ENCODE measurements at places on chromosomes 7 and 10. TPM values are rescaled to one million over a fixed set of nuclear protein-coding genes. Genes with fewer than 3 reads are reported as not detected.

DNA sequence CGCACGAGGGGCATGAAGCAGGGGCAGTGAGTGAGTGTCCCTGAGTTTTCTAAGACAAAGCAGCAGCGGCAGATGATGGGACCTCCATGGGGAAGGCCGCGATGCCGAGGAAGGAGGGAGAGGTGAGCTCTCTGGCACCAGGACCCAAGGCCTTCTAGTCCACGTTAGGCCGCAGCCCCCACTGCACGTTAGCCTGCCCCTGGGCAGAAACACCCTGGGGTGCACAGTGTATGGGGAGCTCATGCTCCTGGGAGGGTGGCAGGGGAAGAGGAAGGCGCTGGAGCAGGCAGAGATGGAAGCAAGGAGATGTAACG, 97.3 kb upstream of the IKZF1 start:
- DNase-seq: no peak

WEE2 gene
- not detected for polyA plus RNA-seq

SLC29A3 gene
- 1.6 TPM for polyA plus RNA-seq

DNA sequence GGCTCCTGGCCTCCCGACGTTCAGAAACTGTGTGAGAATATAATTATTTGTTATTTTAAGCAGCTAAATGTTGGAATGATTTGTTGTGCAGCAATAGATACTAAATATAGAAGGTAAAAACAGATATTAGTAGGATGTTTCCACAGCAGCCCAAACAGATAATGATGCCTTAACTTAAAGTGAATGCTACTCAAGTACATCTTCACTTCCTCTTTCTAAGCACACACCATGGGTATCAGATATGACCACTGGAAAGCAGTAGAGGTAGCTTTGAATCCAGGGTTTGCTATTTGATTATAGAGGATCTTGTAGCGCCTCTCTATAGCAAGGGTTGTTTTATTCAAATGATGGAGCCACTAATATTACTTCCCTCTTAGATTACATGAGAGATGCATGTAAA, 38.2 kb upstream of the BET1 start:
- DNase-seq: no peak

- DNase-seq: no peak
These were observed 19.9 kb upstream of the INSYN2A start for GRCh38 chr10:127216274-127216673.
